ENCODE measurements at places on chromosomes 16 and 17. TPM values are rescaled to one million over a fixed set of nuclear protein-coding genes. Genes with fewer than 3 reads are reported as not detected.

- H3K4me3 ChIP-seq = no peak overlapping the region
- no peaks in the 10 kb centered on the region for H3K36me3 ChIP-seq
Measured at GRCh38 chr16:22674832-22675191, 139.2 kb upstream of the HS3ST2 start.

- peaks cover 36% of the 10 kb centered on the region for H3K4me1 ChIP-seq
- no peaks in the 10 kb centered on the region for H3K36me3 ChIP-seq
- H3K27ac ChIP-seq = no peak overlapping the region
- H3K27me3 ChIP-seq = no peaks in the 10 kb centered on the region
Measured at GRCh38 chr17:1108478-1108764, 71.4 kb downstream of the ABR start.

CNTROB gene
- total RNA-seq = 58.3 TPM

CORO7 gene
- 43.2 TPM for total RNA-seq

DNA sequence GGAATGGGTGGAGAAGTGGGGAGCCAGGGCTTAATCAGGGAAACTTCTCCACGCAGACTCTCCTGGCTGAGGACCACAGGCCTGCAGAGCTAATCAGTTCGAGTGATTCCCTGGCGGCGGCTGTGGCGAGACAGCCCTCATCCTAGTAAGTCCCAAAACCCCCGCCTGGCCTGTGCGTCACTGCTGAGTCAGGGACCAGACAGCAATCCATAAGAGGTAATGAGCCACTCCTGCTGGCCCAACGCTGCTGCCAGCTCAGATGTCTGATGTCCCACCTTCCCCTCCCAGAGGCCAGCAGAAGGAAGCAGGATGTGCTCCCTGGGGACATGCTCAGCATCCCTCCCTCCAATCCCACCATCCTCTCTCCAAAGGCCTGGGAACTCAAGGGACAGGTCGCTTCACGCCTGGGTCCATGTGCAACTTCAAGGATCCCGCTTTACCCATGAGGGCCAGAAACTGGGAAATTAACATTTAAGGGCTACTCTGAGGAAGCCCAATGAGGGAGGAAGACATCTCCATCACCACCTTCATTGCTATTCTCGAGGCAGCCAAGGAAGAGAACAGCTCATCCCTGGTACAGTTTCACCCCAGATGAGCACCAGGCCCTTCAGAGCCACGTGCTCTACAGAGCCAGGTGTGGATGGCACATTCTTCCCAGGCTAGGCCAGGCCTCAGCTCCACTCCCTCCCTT lies 7.9 kb downstream of the ACLY start:
- peaks cover 12% of the 10 kb centered on the region for H3K36me3 ChIP-seq
- DNase-seq = no peak
- no peaks in the 10 kb centered on the region for H3K27me3 ChIP-seq
- H3K4me3 ChIP-seq = peak overlapping the region; percentile 7
- H3K27ac ChIP-seq = no peak overlapping the region

DNA sequence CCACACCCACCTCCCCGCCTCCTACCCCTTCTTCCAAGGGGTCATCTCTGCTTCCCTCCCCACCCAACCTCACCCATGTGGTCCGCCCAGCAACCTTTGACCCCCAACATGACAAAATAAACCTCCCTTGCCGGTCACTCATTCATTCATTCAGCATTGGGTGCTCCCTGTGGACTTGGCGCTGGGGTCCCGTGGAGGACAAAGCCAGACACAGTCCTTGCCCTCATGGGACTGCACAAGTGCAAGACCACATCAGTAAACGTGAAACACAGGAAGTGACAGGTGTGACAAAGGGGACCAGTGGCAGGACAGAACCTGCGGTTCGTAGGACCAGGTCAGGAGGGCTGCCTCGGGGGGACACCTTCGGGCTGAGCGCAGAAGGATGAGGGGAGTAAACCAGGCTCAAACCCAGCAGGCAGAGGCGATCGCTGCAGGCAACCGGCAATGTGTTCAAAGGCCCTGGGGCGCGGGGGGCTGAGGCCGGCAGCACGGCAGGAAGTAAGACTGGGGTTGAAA lies 185.4 kb downstream of the SEC14L1 start:
- no peak overlapping the region for H3K4me3 ChIP-seq
- H3K27ac ChIP-seq = peak overlapping the region; percentile 70
- H3K36me3 ChIP-seq = no peaks in the 10 kb centered on the region
- no peaks in the 10 kb centered on the region for H3K27me3 ChIP-seq
- DNase-seq = no peak

MGAT5B gene
- total RNA-seq = 14.3 TPM

DNA sequence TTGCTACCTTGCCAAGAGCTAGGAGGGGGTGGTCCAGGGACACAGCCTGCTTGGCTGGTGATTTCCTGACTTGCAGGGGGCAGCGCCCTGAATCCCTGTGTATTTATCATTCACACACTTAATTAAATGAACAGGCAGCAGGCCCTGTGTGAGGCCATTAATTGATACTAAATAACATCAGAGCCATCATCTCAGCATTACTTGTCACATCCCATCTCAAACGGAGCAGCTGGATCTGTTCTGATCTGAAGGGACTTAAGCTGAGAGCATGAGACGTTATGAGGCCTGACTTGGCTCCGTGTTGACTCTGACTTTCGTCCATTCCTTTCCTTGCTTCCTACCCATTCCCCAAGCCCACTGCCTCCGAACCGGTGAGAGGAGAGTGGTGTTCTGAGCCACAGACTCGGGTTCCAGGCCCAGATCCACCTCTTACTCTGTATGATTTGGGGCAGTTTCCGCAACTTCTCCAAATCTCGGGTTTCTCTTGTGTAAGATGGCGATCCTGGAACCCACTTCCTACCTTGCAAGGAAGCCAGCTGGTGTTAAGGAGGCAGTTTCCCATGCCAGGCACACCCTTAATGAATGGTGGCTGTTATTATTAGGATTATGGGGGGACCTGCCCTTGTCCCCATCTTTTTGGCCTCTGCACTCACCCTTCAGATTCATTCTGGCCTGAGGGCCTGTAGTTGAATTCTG lies 33.8 kb downstream of the CACNA1G start:
- no peak for DNase-seq
- H3K4me1 ChIP-seq = peaks cover 29% of the 10 kb centered on the region
- no peaks in the 10 kb centered on the region for H3K36me3 ChIP-seq

- H3K27ac ChIP-seq = no peak overlapping the region
- DNase-seq = no peak
- no peak overlapping the region for H3K4me3 ChIP-seq
- no peaks in the 10 kb centered on the region for H3K36me3 ChIP-seq
Measured at GRCh38 chr16:27405546-27406451, 3.8 kb downstream of the IL21R start.

TPSG1 gene
- total RNA-seq = not detected

DNA sequence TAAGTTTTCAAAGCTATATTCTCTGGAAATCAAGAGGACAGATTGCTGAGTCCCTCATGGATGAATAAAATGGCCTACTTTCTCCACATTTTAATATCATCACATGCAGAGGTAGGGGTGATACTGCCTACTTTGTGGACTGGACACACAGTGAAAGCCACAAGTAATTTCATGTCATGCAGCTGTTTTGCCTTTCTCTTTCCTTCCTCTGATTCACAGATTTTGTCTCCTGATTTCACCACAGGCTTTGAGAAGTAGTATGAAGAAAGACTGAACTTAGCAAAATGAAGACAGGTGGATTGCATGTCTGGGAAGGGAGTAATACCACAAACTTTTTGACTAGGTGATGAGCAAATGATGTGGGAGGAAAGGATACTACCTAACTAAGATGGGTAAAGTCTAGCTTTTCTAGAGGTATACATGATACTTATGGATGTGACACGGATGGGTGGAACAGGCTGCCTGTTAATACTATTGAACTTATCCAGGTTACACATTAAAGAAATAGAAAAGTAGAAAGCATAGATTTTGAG lies 478.4 kb upstream of the GOT2 start:
- peaks cover 18% of the 10 kb centered on the region for H3K27me3 ChIP-seq
- H3K4me3 ChIP-seq = no peak overlapping the region
- no peaks in the 10 kb centered on the region for H3K36me3 ChIP-seq
- H3K27ac ChIP-seq = no peak overlapping the region
- DNase-seq = no peak

KRTAP2-3 gene
- total RNA-seq = not detected

- H3K27ac ChIP-seq = no peak overlapping the region
- no peaks in the 10 kb centered on the region for H3K27me3 ChIP-seq
- DNase-seq = peak; percentile 68
- H3K4me1 ChIP-seq = no peaks in the 10 kb centered on the region
Measured at GRCh38 chr16:1048442-1049112, 24.0 kb upstream of the SSTR5 start.

- DNase-seq = no peak
- H3K27ac ChIP-seq = no peak overlapping the region
- peaks cover 14% of the 10 kb centered on the region for H3K4me1 ChIP-seq
- H3K4me3 ChIP-seq = no peak overlapping the region
- H3K36me3 ChIP-seq = peaks cover 3% of the 10 kb centered on the region
Measured at GRCh38 chr17:1606352-1606985, 22.2 kb downstream of the SLC43A2 start.

GRCh38 chr17:8818047-8818446 lies 18.9 kb upstream of the MFSD6L start:
- H3K4me3 ChIP-seq = no peak overlapping the region
- H3K27me3 ChIP-seq = peaks cover 67% of the 10 kb centered on the region
- no peak for DNase-seq
- no peaks in the 10 kb centered on the region for H3K36me3 ChIP-seq
- no peak overlapping the region for H3K27ac ChIP-seq

- no peaks in the 10 kb centered on the region for H3K27me3 ChIP-seq
- peak within 1 kb of the TSS; percentile 92 for H3K4me3 ChIP-seq
- H3K27ac ChIP-seq = peak within 1 kb of the TSS; percentile 83
- DNase-seq = peak; percentile 66
Measured at GRCh38 chr16:23510164-23510914, at the start of gene GGA2. Gene GGA2, minus strand, starts transcription at chr16:23510494. Its CDS starts 83 bp downstream, at chr16:23510411.

FA2H gene
- not detected for total RNA-seq

GRCh38 chr16:30413112-30413806 lies 5.9 kb downstream of the ZNF771 start:
- peaks cover 32% of the 10 kb centered on the region for H3K4me1 ChIP-seq
- H3K4me3 ChIP-seq = no peak overlapping the region
- no peak for DNase-seq
- H3K27ac ChIP-seq = no peak overlapping the region
- no peaks in the 10 kb centered on the region for H3K27me3 ChIP-seq
- no peaks in the 10 kb centered on the region for H3K36me3 ChIP-seq

CCL16 gene
- not detected for total RNA-seq

GRCh38 chr17:62627904-62628633 lies 599 bp downstream of the MRC2 start:
- H3K36me3 ChIP-seq = peaks cover 6% of the 10 kb centered on the region
- peaks cover 38% of the 10 kb centered on the region for H3K4me1 ChIP-seq
- no peak for DNase-seq
- peak overlapping the region; percentile 96 for H3K4me3 ChIP-seq
- peak overlapping the region; percentile 30 for H3K27ac ChIP-seq

AGRP gene
- not detected for total RNA-seq

- H3K27me3 ChIP-seq = peaks cover 3% of the 10 kb centered on the region
- H3K27ac ChIP-seq = no peak overlapping the region
- H3K4me1 ChIP-seq = peaks cover 9% of the 10 kb centered on the region
- no peaks in the 10 kb centered on the region for H3K36me3 ChIP-seq
- no peak for DNase-seq
Measured at GRCh38 chr17:20125724-20126123, 116.6 kb downstream of the SPECC1 start.

SDR42E1 gene
- not detected for total RNA-seq

PLA2G10 gene
- not detected for total RNA-seq

DNA sequence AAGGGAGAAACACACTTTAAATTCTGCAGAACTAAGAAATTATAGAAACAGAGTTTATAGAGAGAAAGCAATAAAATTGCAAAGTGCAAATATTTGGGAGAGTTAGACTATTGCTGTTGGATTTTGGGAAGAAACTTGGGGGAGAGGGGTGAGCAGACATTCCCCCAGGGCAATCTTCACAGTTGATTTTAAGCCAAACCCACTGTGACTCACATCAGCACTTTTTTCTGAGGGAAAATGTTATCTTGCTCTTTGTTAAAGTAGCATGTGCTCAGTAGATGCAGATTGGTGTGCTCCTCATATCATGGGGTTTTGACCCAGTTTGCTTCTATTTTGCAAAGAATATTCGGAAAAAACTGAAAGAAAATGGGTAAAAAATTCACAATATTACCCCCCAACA lies 367.6 kb downstream of the CDH11 start:
- no peak overlapping the region for H3K27ac ChIP-seq
- no peaks in the 10 kb centered on the region for H3K36me3 ChIP-seq
- no peak overlapping the region for H3K4me3 ChIP-seq
- H3K27me3 ChIP-seq = no peaks in the 10 kb centered on the region
- peaks cover 12% of the 10 kb centered on the region for H3K4me1 ChIP-seq

DNA sequence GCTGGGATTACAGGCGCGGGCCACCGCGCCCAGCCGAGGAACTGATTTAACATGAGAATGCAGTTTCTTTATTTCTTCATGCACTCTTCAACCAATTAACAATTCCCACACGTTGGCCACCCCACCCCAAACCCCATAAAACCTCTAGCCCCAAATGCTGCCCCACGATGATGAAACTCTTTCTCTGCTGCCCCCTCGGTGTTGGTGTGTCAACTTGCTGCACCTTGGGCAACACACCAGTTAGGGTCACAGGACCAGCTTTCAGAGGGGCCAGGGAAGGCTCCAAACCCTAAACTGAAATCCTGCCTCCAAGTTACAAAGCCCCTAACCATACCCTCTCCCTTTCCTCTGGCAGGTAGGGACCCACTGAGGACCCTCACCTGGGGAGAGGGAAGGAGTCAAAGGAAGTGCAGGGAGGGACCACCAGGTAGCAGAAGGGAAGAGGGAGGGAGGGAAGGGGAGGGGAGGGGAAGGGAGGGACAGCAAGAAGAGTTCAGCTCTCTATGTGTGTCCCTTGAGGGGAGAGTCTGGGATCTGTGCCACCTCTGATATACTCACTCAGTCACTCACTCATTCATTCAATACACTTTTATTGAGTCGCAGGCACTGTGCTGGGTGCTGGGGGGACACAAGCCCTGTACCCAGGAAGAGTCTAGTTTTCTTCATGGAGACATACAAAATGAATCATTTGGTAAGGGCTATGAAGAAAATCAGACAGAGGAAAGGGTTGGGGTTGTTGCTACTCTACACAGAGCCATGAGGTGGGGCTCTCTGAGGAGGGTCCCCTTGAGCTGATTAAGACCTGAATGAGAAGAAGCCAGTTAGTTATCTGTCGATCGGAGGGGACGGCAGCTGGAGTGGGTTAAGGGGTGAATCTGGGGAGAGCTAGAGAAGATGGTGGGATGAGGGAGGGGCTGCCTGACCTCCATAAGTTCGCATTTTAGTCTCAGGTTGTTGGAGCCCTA lies 3.9 kb downstream of the PLXDC1 start:
- no peaks in the 10 kb centered on the region for H3K36me3 ChIP-seq
- H3K4me1 ChIP-seq = peaks cover 5% of the 10 kb centered on the region
- no peak for DNase-seq
- no peak overlapping the region for H3K27ac ChIP-seq
- H3K4me3 ChIP-seq = peak overlapping the region; percentile 61

GRCh38 chr17:30101686-30102390 lies 14.8 kb upstream of the NSRP1 start:
- no peak for DNase-seq
- no peaks in the 10 kb centered on the region for H3K36me3 ChIP-seq
- H3K4me3 ChIP-seq = no peak overlapping the region
- no peaks in the 10 kb centered on the region for H3K27me3 ChIP-seq
- no peak overlapping the region for H3K27ac ChIP-seq

All from neural crest cell (in vitro differentiated cells).